ENCODE measurements at places on chromosomes 12 and 14.

DNA sequence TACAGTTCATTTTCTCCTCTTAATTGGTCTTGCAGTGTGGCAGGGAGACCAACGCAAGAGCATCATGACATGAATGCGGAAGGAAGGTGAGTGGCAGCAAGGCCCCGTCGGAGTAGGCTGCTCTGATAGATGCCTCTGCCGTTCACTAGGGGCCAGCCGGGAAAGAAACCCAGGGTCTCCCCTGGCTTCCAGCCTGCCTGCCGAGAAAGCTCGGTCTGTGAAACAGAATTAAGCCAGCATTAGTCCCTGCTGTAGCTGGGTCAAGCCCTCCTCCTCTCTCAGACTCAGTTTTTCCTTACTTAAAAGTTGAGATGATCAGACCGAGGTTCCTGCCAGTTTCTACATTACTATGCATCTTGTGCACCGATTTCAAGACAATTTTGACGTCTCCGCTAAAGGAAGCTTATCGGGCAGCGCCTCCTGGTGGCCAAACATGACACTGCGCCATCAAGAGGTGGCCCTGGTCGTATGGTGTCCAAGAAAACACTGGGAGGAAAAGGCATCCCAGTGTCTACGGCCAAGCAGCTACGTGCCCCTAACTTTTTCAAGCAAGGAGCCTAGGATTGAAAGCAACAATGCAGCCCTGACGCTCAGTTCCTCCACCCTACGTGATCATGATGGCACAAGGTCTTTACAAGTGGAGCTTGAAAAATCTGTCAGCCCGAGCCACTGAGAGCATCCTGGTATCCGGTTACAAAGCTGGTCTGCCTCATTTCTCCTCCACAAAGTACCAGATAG is 131.6 kb downstream of the KSR2 start:
- DNase-seq, result peak; percentile 22

GRCh38 chr14:21039585-21040369 is 2.4 kb upstream of the RNASE7 start:
- peak; percentile 26 for DNase-seq

GRCh38 chr12:39124768-39125167 is 219.4 kb upstream of the CPNE8 start:
- DNase-seq, result no peak

DNA sequence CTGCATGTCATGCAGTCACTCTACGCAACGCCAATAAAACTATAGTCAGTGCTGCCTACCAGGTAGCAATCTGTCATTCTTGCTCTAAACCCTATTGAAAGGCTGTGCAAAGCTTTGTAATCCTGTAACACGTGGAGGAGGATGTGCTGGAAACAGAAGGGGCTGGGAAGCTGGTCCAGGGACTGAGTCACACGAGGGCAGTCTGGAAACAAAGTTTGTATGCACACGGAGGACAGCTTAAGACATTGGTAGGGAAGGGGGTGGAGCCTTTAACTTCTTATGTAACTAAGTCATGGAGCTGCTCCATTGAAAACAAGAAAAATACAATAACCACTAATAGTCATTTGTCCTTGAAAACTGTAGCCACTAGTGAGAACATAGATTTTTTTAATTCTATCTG is 128.0 kb downstream of the BCAT1 start:
- no peak for DNase-seq

- no peak for DNase-seq
Observed at GRCh38 chr12:20342111-20342510, 26.2 kb upstream of the PDE3A start.

DNA sequence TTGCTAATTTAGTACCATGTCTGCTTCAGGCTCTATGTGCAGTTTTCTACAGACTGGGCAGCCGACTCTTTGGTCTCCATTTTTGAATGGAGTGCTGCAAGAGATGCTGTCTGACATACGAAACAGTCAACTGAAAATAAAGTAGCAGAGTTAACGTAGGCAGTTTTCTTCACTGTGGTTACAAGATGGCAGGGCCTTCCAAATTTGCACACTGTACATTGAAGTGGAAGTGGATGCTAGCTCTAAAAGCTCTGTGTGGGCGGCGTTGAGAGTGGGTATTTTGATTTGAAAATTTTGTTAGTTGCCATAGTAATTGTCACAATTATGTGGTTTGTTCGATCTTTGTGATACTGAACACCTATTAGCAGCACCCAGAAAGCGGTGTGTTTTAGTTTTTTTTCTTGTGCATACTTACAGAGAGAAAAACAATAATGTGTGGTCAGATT is 154.9 kb upstream of the ATP2B1 start:
- no peak for DNase-seq

DNA sequence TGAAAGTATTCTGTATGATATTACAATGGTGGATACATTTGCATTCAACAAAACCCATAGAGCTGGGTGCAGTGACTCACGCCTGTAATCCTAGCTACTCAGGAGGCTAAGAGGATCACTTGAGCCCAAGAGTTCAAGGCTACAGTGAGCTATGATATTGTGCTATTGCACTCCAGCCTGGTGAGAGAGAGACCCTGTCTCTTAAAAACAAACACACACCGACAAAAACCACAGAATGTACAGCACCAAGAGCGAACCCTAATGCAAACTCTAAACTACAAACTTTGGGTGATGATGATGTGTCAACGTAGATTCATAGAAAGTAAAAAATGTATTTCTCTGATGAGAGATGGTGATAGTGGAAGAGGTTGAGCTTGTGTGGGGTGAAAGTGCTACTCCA is 8.6 kb downstream of the CAPRIN2 start:
- DNase-seq, result no peak

DNA sequence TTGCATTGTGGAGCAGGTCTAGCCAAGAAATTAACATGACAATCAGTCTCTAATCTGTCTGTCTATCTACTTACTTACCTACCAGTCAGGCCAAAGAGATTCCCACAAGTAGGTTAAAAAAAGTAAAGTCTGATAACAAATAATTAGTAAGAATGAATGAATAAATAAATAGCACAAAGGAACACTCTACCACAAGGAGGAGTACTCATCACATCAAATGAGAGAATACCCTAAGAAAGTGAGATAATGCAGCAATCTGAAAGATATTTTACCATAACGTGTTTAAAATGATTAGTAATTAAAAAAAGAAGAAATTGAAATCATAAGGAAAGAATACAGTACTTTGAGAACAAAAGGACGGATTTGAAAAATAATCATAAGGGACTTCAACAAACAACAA is 187.2 kb downstream of the SYNE2 start:
- DNase-seq, result no peak

DNA sequence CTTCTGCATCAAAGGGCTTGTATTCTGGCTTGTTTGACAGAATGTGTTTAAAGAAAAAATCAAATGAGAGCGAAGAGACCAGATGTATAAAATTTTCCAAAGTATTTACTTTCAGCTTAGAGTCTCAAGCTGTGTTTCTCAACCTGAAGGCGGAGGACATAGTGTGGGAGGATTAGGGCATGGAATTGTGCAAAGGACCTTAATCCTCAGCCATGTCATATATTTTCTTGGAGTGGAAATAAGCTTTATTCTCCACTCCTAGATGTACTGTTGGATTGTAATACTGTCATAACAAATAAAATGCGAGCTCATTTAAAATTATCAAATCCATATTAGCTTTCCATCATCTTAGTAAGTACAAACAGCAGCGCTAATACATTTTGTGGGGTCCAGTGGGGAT is 154.0 kb downstream of the PAH start:
- DNase-seq, result no peak

DNA sequence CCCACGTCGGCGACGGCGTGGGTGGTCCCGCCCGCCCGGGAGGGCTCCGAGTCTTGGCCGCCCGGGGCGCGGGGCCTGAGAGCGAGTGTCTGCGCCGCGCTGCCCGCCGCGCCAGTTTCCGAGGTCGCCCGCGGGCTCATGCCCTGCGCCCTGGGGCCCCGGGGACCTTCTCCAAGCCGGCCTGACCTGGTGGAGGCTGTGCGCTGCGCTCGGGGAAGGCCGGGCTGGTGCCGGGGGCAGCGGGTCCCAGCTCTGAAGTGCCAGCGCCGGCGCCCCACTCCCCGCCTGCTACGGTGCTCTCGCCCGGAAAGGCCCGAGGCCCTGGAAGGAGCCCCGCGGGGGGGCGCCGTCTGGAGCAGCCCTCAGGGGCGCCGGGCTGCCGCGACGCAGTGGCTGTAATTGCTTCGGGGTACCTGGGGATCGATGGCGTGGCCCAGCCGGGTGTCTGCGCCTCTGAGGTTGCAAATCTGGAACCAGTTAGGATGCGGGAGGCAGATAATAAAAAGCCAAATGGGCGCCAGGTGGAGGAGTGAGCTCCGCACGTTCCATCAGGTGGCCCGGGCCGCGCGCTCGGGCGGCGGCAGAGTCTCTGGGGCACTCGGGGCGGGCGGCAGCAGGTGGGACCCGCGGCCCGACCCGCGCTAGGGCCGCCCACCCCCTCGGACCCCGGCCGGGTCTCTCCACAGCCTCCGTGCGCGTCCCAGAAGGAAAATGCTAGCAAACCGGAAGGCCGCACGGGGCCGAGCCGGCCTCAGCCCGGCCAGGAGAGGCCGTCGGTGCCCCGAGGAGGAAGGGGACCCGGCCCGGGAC is 102.3 kb upstream of the DIO3 start:
- no peak for DNase-seq

- DNase-seq, result no peak
Observed at GRCh38 chr12:131316388-131316787, 362.7 kb downstream of the ADGRD1 start.

- no peak for DNase-seq
Observed at GRCh38 chr14:68140806-68141205, 321.2 kb downstream of the RAD51B start.

GRCh38 chr12:128583453-128583852 is 240.3 kb downstream of the SLC15A4 start:
- DNase-seq, result no peak

- no peak for DNase-seq
Observed at GRCh38 chr12:121673013-121673511, 3.6 kb upstream of the MORN3 start.

- DNase-seq, result no peak
Observed at GRCh38 chr14:35045798-35046047, 349 bp upstream of the FAM177A1 start.

DNA sequence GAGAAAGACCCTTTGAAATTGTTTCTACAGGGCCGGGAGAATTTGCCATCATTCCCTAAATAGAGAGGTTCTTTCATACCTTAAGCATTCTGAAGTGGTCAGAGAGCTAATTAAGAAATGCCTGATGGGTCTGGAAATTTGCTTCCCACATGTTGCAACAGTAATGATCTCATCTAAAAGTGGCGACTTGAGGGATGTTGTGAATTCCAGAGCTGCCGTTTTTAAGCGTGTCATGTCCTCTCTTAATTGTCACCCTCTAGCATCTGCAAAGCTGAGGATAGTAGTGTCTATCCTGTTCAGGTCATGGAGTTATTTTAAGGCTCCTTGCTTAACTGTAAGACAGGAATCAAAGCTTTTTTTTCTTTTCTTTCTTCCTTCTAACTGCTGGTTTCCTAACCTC is 60.4 kb downstream of the FOS start:
- no peak for DNase-seq

- DNase-seq, result peak; percentile 22
Observed at GRCh38 chr12:26028953-26029735, 70.7 kb downstream of the RASSF8 start.

DNA sequence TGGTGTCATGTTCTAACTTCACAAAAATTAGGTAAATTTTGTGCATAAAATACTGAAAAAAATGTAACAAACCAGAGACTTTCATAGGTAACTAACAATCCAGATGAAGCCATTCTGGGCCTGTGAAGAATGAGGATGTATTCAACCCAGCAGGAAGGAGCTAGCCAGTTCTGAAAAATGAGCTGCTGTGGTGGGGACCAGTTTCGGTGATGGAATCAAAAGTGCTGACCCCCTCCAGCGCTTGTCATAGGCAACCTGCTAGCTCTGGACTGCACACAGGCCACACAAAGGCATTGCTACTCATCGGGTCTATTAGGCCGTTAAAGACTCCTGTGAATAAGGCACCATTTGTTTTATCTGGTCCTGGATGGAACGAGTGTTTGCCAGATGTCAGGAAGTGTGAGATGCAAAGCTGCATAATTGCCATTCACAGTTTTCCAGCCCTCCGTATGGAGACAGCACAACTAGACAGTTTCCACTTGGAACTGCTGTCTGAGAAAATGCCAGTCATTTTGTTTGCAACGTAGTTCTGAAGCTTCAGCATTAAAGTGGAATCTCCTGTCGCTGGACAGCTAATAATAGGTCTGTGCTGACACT is 3.3 kb upstream of the RIMBP2 start:
- DNase-seq, result no peak

- no peak for DNase-seq
Observed at GRCh38 chr12:51926718-51927117, 19.4 kb downstream of the ACVRL1 start.

- DNase-seq, result no peak
Observed at GRCh38 chr12:75487308-75487707, 6.8 kb downstream of the GLIPR1 start.

GRCh38 chr14:73452341-73453186 is 5.8 kb downstream of the NUMB start:
- no peak for DNase-seq

GRCh38 chr14:45905672-45906071 is 652.7 kb upstream of the MIS18BP1 start:
- no peak for DNase-seq

- no peak for DNase-seq
Observed at GRCh38 chr12:123990511-123990910, 17.5 kb downstream of the ZNF664 start.

GRCh38 chr14:31692376-31692781 is 131.2 kb downstream of the NUBPL start:
- DNase-seq, result no peak

DNA sequence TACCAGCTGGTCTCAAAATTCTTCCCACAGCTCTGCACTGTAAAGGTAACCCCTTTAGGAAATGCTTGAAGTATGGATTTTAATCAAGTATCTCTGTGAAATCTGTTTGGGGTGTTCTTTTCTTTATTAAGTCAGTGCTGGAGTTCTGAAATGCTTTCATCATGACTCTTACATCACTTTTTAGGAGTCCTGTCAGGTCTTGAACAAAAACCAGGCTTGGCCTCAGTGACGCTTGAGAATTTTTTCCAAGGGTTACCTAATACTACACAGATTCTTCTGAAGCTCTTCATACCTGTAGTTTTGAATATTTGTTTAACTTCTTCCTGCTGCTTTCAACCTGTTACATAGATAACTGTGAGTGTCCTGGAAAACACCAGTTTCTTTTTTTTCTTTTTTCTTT is 47.0 kb upstream of the KCNH3 start:
- DNase-seq, result no peak

- DNase-seq, result no peak
Observed at GRCh38 chr12:95014554-95014953, 11.1 kb upstream of the NDUFA12 start.

- DNase-seq, result no peak
Observed at GRCh38 chr12:111881716-111882115, 39.7 kb downstream of the MAPKAPK5 start.

DNA sequence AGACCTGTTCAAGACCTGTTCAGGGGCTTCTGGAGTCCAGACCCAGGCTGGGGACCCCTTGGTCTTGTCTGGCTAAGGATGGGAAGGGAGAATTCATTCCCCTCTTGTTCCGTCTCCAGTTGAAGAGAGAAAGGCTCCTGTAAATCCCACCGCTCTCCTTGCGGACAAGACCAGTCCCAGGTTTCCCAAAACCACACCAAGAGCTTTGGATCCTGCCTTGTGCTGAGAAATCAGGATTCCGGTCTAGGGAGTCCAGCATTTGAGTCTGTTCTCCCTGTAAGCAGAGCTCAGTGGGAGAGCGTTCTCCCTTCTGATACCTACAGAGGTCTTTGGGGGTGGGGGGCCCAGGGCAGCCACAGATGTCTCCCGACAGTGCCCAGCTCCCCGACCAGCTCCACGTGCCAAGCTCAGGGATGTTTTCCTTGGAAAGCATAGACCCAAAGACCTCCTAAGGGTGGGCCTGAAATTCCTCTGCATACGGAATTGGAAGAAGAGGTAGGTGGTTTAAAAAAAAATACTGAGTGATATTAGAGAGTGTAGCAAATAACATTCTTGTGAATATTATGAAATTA is 1.9 kb downstream of the HOXC13 start:
- no peak for DNase-seq
